NB4 (cell line): ENCODE measurements at places on chromosomes 3 and 15.
A peak's percentile ranks its signal among the peaks of the same experiment; 100 is the strongest.

- peak; percentile 45 for DNase-seq
Observed at GRCh38 chr3:183875411-183875810, 9.3 kb downstream of the PARL start.

GRCh38 chr15:30650012-30650929 is 24.3 kb downstream of the ARHGAP11B start:
- DNase-seq, result peak; percentile 76

DNA sequence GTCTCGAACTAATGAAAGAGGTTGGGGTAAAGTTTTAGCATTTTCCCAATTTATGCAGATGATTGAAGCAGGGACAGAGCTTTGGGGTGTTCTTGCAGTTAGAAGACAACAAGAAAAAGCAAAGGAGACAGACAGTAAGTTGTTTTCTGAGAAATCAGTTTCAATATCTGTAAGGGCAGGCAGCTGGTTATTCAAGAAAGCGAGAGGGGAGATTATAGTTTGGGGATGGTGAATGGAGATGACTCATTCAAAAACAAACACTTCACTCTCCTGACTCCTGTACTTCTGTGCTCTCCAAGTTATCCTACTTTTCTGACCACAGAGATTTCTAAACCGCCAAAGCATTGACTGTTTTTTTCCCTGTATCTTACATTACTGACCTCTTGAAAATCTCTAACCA is 352.0 kb downstream of the GAP43 start:
- no peak for DNase-seq

GRCh38 chr3:11185564-11186317 is 31.4 kb downstream of the HRH1 start:
- DNase-seq, result no peak

DNA sequence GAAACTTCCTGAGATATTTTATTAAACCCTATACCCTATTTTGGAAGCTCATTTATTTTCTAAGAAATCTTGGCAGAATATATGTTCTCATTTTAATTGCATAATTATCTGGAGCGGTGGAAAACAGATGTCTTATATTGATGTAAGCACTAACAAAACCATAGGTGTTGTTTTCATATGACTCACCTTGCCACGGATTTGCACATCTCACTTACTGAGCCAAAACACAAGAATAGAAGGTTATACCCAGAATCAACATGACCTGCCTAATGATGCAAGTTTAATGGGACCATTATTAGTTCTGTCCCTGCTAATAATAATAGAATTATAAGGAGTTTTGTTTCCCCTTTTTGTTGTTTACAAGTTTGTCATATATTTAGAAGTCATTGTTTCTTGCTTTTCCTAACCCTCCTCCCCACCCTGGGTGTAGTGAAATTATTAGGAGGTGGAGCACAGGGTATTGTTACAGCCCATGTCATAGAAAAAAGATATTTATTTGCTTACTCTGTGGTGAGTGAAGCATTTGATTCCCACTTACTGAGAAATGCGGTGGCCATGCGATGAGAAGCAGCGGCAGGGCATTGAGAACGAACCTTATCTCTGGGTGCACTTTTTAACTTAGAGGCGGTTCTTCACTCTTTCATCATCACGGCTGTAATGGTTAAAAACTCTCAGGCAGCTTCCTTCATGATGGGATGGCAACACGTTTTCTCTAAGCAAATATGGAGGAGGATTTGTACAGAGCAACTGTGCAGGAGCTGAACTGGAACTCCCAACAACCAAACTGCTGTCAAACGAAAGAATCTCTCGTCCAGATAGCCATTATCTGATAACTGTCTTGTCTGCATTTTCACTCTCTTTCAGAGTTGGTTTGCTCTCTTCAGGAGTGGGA is 521 bp downstream of the IL5RA start:
- no peak for DNase-seq

- no peak for DNase-seq
Observed at GRCh38 chr3:122343654-122344053, 18.6 kb downstream of the CSTA start.

GRCh38 chr15:75215107-75216004 is 13.7 kb downstream of the C15orf39 start:
- peak; percentile 61 for DNase-seq

GRCh38 chr3:146529021-146529420 is 15.4 kb downstream of the PLSCR1 start:
- DNase-seq, result no peak

- no peak for DNase-seq
Observed at GRCh38 chr15:31499953-31500765, 173.5 kb downstream of the KLF13 start.

GRCh38 chr15:85289677-85290365 is 90.6 kb upstream of the AKAP13 start:
- DNase-seq, result peak; percentile 52

DNA sequence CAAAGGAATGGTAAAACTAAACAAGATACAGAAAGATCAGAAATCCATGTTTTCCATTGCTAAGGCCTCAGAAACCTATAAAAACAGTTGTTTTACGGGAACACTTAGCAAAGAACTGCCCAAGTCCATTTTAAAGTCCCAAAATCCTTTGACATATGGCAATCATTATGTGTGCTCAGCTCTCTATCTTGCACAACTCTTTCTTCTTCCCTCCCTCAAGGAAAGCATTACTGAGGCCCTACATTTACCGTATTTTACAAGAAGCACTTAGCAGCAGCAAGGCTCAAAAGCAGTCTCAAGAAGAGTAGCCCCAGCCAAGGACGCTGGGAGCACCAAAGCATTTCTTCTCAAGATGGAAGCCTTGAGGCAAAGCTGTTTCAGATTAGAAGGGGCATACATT is 169.6 kb upstream of the LRTM1 start:
- DNase-seq, result no peak

GRCh38 chr3:63824309-63824708 is 5.2 kb downstream of the C3orf49 start:
- DNase-seq, result no peak
